Activated naive CD8-positive, alpha-beta T cell treated with anti-CD3 and anti-CD28 coated beads, Interleukin-2, amount 50 U/mL, for 24 hours (primary cell): ENCODE measurements at places on chromosomes 7 and 10.

DNA sequence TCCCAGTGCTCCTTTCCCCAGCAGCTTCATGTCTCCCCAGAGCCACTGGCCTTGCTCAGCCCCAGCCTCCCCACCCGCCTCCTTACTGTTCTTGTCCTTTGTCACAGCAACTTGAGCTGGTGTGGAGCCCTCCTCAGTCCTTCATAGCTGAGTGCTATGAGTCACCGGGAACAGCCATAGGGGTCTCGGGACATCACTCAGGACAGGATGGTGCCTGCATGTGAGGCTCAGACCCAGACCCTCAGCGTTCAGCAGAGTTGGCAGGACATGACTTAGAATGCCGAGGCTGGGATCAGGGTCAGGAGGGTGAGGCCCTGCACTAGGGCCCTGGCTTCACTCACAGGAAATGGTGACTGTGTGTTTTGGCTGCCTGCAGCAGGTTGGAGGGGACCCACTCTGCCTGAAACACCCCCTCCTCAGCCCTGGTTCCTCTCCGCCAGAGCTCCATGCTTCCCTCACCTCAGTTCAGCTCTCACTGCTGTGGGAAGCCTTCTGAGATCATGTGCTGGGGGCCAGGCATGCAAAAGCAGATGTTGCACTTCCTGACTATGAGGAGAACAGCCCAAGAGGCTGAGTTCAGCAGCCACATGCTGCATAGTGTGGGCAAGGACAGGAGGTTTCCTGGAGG is 40.7 kb upstream of the GJD4 start:
- no peak for DNase-seq

- no peak for DNase-seq
These were observed 51.3 kb upstream of the STEAP4 start for GRCh38 chr7:88357781-88358525.

DNA sequence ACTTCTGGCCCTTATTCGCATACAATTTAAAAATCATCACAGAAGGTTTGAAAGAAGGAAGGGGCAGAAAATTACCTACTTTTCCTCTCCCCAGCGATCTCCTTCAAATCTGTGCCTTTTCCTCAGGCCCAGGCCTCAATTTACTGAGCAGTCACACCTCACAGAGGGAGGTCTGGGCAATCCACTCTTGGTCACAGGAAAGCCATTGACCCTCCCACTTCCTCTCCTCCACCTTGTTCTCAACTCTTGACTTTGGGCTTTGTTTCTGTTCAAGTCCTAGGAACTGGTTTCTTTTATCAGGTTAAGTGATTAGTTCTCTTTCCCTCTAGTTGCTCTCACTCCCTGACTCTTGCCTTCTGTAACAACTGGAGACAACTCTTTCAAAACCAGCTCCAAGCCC is 37.0 kb upstream of the ATRNL1 start:
- no peak for DNase-seq

GRCh38 chr7:47087866-47088265 is 494.0 kb downstream of the TNS3 start:
- no peak for DNase-seq

GRCh38 chr10:47412869-47413268 is 28.8 kb upstream of the ZNF488 start:
- no peak for DNase-seq
